Right lung (tissue), 10 donors: ENCODE measurements at places on chromosomes 11 and 22. TPM values are rescaled to one million over a fixed set of nuclear protein-coding genes. Genes with fewer than 3 reads are reported as not detected.

The SCN3B gene
- 5.8 TPM for polyA plus RNA-seq

The PDGFD gene
- polyA plus RNA-seq, result 4.7 TPM

The PYGM gene
- polyA plus RNA-seq, result 1.7 TPM

The SLC35F2 gene
- 28.7 TPM for polyA plus RNA-seq

DNA sequence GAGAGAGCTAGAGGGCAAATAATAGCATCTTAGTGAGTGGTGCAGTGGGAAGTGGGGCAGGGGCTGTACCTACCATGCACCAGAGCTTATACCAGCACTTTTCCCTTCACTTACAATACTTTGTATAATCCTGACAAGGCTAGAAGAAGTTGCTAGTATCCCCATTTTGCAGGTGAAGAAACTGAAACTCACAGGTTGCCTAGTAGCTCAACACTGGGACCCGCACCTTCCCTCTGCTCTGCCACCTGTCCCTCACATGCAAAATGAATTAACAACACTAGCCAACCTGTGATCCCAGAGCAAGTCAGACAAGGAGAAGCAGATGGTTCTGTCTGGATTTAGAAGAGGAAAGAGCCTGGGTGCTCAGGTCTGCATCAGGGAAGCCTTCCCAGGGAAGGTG lies 510.4 kb downstream of the BUD13 start:
- no peak for DNase-seq

DNA sequence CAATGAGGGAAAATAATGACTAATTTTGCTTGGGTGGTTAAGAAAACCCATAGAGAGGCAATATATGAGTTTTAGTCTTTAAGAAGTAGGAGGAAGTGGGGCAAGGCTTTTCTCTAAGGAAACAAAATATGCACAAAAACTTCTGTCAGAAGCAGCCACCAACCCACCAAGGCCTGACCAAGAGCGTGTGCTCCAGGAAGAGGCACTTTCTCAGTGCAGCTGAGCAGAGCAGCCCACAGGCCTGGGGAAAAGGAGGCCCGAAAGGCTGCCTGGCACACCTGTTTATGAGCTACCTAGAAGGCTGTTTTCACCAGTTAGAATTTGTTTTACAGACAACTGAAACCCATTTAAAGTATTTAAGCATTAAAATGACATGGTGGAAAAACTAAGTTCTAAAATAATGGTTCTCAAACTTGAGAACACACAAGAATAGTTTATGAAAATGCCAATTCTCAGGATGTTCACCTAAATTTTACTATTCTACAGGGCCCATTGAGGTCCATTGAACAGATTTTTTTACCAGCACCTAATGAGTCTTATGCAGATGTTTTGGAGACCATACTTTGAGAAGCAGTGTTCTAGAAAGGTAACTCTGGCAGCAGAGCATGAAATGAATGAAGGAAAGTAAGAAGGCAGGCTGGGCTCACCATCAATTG lies 160.5 kb upstream of the DDI1 start:
- no peak for DNase-seq

- no peak for DNase-seq
These were observed 771.7 kb downstream of the NTM start for GRCh38 chr11:132142121-132142520.

DNA sequence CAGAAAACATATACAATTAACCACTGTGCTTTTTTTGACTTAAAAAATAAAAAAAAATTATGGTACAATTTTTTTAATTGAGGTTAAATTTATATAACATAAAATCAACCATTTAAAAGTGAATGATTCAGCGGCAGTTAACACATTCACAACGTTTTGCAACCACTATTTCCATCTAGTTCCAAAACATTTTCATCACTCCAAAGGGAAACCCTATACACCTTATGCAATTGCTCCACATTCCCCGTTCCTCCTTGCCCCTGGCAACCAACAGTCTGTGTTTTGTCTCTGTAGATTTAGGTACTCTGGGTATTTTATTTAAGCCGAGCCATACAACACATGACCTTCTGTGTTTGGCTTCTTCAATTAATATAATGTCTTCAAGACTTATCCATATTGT lies 15.3 kb downstream of the DDI1 start:
- no peak for DNase-seq

- no peak for DNase-seq
These were observed 67.3 kb downstream of the PTPRJ start for GRCh38 chr11:48047616-48048015.

DNA sequence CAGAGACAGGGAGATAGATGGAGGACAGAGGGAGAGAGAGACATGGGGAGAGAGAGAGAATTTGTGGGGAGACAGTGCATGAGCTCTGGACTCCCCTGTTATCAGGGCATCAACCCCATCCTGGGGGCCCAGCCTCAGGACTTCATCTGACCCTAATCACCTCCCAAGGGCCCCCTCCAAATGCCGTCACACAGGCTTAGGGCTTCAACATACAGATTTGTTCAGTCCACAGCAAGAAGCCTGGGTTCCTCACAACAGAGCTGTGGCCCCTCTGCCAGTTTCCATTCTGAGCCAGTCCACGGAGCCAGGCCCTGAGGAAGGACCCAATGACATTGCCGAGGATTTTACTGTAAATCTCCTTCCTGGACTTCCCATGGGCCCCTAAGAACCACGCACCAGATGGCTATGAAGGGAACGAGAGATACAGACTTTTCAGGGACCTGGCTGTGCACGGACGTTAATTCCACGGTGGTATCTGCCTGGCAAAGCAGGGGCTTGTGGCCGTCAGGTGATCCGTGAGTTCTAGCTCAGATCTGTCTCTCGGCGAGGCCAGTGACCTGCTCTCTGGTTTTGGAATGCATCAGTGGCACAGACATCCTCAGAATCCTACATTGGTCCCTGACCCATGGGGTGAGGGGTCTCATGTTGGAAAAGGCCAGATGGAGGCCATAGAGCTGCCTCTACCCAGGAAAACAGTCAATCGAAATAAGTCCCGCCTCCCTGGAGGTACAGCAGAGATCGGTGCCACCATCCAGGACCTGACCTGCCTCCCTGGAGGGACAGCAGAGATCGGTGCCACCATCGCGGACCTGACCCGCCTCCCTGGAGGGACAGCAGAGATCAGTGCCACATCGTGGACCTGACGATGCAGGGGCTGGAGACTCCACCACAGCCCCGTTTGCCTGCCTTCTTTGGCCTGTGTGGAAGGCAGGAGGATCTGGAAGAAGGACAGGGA lies 8.7 kb upstream of the B4GALNT4 start:
- no peak for DNase-seq

- DNase-seq, result peak; percentile 29
These were observed 1484.5 kb upstream of the TENM4 start for GRCh38 chr11:80925321-80925720.

DNA sequence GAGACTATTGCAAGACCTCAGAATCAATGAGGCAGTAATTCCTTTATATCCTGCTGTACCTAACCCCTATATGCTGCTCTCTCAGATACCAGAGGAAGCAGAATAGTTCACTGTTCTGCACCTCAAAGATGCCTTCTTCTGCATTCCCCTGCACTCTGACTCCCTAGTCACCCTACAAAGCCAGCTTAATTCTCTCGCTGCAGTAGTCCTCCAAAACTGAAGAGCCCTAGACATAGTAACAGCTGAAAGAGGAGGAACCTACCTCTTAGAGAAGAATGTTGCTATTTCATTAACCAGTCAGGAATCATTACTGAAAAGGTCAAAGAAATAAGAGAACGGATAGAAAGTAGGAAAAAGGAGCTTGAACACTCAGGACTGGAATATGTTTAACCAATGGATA lies 49.3 kb downstream of the PRSS23 start:
- DNase-seq, result no peak

DNA sequence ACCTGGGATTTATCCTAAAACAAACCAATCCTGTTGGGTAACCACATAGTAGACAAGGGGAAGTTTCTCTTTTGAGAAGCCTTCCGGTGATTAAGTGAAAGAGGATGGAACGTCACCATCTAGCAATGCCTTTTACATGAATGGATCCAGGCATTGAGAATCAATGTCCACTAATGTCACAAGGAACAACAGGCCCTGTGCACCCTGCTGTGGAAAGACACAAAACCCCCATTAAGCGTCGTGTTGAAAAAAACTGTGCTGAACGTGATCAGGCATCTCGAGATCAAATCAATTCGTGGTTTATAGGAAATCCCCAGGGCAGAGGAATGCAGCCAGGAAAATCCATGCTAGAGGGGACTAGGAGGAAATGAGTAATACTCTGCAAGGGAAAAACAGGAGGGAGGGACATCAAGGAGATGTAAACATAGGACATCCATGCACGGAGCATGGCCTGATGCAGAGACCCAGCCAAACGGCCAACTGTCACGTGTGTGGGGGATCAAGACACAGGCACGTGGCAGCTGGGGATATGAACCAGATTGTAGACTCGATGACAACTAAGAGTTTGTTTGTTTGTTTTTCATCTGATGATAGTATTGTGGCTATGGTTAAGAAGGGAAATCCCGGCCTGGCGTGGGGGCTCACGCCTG lies 38.6 kb upstream of the CARS1 start:
- DNase-seq, result peak; percentile 31

DNA sequence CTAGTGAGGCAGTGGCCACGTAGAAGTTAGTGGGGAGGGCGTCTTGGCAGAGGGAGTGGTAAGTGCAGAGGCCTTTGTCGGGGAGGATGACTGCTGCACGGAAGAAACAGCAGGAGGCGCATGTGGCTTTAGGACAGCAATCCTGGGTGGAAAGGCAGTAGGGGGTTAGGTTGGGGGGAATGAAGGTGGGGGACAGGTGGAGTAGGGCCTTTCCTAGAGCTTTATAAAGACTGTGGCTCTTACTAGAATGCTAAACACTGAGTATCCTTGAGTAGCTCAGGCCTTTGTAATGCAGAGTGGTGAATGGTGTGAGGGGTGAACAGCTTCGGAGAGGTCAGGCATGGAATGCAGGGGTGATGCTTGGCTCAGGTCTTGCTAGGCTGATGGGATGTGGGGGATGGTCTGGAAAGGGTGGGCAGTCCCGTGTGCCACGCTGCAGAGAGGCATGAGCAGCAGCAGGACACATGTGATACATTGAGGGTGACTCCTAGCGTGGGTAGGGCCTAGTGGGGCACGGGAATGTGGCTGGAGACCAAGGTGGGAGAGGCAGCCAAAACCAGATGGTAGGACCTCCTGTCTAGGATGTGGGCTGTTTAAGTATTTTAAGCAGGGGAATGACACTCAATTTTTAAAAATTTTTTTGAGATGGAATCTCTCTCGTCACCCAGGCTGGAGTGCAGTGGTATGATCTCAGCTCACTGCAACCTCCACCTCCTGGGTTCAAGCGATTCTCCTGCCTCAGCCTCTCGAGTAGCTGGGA lies 19.2 kb downstream of the AP2A2 start:
- DNase-seq, result no peak

DNA sequence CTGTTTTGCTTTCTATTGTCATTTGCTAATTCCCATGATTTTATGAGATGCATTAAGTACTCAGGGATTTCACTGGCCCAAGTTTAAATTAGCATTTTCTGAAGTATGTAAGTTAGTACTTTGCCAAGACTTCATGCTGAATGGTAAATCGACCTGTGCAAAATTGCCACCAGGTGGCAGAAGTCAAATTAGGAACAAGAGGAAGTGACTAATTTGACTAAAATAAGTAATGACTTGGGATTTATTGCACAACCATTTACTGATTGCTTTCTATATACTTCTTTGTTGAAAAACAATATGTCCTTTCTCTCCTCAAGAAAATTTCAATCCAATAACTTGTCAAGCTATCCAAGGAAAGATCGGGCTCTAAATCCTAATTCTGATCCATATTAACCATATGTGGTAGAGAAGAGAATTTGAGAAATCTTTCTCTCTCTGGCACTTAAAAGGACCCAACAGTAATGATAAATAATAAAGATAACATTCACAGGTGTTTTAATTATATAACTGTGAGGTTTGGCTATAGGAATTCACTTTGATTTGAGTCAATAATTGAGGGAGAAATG lies 253.7 kb upstream of the CHORDC1 start:
- peak; percentile 7 for DNase-seq

DNA sequence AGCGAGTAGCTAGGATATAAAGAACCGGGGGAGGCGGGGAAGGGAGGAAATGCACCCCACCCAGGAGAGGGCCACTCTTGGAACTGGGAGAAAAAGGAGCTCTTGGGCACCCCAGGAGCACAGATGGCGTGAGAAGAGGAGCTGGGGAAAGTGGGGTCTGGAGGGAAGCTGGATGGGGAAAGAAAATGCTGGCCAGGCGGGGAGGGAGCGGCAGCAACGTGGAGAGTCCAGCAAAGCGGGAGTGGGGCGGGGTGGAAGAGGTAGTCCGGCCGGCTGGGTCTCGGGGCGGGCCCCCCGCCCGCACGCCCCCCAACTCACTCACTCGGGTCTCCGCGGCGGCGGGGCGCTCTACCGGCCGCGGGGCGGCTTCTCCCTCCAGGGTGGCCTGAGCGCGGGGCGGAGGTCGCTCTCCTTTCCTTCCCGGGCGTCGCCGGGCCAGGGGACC lies 522 bp downstream of the TOB2 start:
- DNase-seq, result peak; percentile 5
